ENCODE measurements at places on chromosomes 16 and 17. TPM values are rescaled to one million over a fixed set of nuclear protein-coding genes. Genes with fewer than 3 reads are reported as not detected.

The HOXB3 gene
- total RNA-seq = 15.0 TPM

The HLF gene
- total RNA-seq = 9.9 TPM

The C17orf50 gene
- not detected for total RNA-seq

The SGCA gene
- total RNA-seq = 18.5 TPM

The ZNF597 gene
- total RNA-seq = 4.1 TPM

The CES4A gene
- 14.3 TPM for total RNA-seq

The CDH11 gene
- 161 TPM for total RNA-seq

The PRR15L gene
- 56.2 TPM for total RNA-seq

The PLEKHH3 gene
- 34.2 TPM for total RNA-seq

The PPY gene
- not detected for total RNA-seq

The CCL2 gene
- total RNA-seq = 50.0 TPM

The CD79B gene
- total RNA-seq = 2.7 TPM

The EVPL gene
- total RNA-seq = 44.8 TPM

The CACNG1 gene
- total RNA-seq = not detected

The TBC1D16 gene
- total RNA-seq = 49.1 TPM

The NGFR gene
- 3.8 TPM for total RNA-seq

The FASN gene
- 288 TPM for total RNA-seq

The SAMD14 gene
- 10.2 TPM for total RNA-seq

The AP1G1 gene
- total RNA-seq = 100 TPM

The C16orf46 gene
- 0.67 TPM for total RNA-seq

The RRAD gene
- 8.2 TPM for total RNA-seq

The SULT1A3 gene
- total RNA-seq = 29.3 TPM

The SBK1 gene
- total RNA-seq = 1.7 TPM
